Retinal pigment epithelial cell (primary cell): ENCODE measurements at places on chromosomes 7 and 10.

DNA sequence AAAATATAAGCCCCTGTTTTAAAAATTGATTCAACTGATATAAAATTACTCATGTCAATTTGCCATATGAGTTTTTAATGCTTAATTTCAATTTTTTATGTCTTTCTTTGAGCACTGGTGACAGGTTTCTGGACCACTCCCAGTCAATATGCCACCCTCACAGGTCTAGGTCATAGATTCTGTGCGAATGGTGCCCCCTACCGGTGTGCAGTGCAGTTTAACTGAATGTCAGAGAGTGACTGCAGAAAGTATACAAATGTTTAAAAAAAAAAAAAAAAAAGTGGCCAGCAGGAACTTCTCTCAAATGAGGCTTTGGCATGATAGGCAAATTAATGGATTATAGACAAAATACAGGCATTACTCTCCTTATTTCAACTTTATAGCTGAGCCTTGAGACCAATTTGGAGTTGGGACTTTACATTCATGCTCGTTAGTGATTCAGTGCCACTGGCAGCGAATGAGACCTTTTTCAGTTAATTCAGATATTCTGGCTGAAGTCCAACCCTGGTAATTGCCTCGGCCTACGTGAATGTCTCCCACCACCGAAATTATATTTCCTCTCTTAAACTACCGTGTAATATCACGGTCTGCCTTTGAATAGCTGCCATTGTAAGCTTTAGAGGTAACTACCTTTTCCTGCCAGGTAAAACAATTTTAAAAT, 427.6 kb downstream of the PHTF2 start:
- DNase-seq: peak; percentile 31

- no peak for DNase-seq
Observed at GRCh38 chr10:12587451-12587888, 238.1 kb downstream of the CAMK1D start.

DNA sequence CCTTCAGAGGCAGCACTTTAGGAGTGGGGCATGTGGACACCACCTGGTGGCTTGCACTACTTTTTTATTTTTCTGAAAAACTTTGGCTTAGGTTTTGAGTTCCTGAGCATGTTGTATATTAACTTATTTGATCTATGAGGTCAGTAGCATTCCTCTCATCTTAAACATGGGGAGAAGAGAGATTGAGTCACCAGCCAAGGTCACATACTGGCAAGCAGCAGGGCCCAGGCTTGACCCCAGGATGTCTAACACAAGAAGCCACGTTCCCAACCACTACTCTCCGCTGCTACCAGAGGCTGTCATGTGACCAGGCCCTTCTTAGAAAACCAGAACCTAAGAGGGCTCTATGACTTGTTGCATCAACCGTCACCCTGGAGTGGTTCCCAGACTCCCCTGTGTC, 210.3 kb upstream of the GPR26 start:
- no peak for DNase-seq

GRCh38 chr7:14739841-14740185, 162.7 kb downstream of the DGKB start:
- DNase-seq: no peak

GRCh38 chr10:19024611-19025010, 24.0 kb upstream of the MALRD1 start:
- no peak for DNase-seq

DNA sequence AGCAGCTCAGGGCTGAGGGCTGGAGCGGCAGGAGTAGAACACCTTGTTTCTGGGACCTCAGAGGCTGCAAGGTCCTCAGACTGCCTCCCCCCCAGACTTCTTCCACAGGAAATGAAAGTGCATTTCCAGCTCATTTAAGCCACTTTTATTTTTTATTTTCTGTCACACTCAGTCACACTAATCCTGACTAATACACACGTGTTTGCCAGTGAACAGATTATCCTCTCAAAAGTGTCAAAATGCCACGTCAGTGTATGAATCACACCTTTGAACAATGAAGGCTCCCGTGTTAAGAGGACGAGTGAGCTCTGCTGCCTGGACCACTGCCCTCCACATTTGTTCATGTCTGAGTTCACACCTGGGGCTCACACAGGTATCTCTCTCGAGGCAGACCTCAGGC, 488.5 kb downstream of the DNAJB6 start:
- no peak for DNase-seq

DNA sequence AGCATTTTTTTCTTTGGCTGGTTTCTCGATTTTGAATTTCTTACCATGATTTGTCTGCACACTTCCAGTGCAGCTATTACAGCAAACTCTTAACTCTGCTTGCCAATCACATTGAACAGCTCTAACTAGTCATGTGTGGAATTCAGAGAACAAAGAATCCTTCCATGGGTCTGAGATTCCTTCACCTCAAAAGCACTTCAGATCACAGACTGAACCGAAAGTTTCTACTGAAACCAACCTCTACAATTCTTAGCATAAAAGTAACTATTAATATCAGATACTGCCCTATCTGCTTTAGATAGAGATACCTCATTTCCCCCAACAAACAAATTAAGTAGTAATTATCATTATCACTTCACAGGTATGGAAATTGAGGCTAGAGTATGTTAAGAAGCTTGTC, 56.5 kb upstream of the SP4 start:
- no peak for DNase-seq

DNA sequence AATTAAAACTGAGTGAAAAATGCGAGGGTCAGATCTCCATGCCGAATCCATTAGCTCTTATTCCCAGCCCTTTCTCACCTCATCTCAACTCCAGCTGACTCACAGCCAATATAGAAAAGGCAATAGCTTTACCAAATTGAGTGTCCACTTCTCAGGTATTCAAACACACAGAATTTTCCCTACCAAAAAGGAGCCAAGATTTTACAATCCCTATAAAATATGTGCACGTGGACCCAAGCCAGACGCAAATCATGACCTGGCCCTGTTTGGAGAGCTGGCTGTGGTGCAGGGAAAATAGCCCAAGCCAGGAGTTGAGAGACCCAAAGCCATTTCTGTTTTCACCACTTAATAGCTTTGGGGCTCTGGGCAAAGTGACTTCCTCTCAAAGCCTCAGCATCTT, 379.7 kb upstream of the AUTS2 start:
- DNase-seq: no peak

GRCh38 chr10:1754506-1755153, 17.3 kb upstream of the ADARB2 start:
- no peak for DNase-seq

DNA sequence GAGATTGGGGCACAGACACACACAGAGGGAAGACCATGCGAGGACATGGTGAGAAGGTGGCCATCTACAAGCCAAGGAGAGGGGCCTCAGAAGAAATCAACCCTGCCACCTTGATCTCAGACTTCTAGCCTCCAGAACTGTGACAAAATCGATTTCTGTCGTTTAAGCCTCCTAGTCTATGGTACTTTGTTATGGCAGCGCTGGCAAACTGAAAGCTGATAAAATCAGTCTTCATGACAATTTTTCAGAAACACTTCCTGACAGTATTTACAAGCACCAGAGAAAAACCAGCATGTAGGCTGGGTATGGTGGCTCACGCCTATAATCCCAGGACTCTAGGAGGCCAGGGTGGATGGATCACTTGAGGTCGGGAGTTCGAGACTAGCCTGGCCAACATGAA, 4.2 kb downstream of the PARP12 start:
- DNase-seq: no peak

GRCh38 chr7:47153058-47153457, 428.9 kb downstream of the TNS3 start:
- DNase-seq: peak; percentile 92

DNA sequence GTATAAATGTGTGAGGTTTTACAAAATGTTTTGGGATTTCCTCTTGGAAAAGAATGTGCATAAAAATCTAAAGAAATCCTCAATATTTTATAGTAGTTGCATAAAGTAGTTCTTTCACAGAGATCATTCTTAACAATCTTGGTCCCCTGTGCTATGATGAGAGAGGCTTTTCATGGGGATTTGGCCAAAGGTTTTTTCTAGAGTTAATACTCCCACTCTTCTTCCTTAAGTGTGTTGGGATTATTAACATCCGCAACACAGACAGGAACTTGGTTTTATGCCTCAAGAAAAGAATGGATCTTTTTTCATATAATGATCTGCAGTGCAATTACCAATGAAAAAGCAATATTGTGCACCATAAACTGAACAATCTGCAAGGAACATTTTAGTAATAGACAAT, 71.5 kb downstream of the AGMO start:
- DNase-seq: no peak

- no peak for DNase-seq
Observed at GRCh38 chr10:100749309-100750217, 4.2 kb downstream of the PAX2 start.

- DNase-seq: no peak
Observed at GRCh38 chr10:117991701-117992100, 55.0 kb downstream of the RAB11FIP2 start.

DNA sequence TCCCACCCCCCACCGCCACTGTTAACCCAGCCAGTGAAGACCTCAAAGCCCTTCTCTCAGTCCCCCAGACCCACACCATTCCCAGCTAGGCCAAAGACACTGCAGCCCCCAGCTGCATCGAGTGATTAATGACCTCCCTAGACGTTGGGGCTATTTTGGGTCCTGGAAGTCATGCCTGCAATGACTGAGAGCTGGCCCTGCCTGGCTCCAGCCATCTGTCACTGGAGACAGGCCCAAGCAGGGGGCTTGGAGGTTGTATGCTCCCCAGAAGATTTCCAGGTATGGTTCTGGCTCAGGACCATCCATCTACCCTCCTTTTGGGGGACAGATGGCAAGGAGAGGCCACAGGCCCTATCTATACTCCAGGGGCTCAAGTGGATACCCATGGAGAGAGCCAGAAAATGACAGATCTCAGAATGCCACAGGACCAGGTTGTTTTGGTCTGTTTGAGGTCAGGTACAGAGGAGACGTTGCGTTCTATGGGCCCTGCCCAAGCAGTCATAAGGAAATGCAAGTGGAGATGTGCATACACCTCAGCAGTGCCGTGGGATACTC, 5.1 kb downstream of the KCNIP2 start:
- DNase-seq: no peak

DNA sequence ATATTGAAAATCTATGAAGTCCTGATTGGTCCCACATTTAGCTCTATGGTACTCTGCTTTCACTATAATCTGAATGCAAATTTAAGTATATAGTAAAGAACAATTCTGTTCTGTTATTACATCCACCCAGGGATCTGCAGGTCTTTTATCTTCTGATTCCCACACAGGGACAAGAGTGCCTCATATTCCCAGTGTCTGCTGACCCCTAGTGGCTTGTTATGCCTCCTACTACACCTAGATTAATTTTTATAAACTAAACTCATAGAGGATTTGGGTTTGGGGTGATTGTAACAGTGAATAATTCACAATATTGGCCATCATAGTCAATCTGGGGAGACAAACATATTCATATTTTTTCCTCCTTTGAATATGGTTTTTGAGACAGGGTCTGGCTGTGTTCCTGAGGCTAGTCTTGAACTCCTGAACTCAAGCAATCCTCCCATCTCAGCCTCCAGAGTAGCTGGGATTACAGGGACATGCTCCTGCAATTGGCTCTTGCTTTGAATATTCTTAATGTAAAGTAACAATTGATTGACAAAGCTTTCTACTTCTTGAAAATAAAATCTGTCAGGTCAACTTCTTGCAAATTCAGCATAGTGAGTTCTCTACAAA, 282.1 kb downstream of the KCND2 start:
- DNase-seq: peak; percentile 22

DNA sequence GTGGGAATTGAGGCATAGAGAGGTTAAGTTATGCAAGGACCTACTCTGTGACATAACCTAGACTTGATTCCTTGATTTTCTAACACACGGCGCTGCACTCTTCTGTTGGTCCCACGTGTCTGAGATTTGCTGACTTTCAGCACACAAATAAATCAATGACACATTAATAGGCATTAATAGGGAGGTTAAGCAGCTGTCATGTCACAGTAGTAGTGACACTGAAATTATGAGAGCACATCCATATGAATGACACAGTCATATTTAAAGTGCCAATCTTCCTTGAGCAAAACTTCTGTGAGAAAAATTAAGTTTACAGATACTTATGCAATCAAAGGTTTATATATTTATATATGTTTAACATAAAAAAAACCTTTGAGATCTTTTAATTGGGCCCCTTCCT, 805.4 kb upstream of the SORCS1 start:
- no peak for DNase-seq

DNA sequence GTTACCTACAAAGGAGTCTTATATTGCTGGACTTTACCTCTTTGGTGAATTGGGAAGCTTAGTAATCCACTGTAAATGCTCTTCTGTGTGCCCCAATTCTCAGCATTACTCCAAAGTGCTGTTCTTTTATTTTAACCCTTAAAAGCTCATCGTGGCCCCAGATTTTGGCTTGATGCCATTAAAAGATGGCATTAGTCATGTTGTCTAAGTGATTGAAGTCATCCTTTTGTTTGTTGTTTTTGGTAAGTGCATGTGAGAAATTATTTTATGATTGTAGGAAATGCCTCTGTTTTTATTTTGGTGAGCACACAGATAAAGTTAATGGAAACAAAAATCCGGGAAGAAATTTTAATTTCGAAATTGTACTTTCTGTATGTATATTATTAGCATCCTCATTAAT, 82.5 kb upstream of the GATA3 start:
- DNase-seq: no peak

DNA sequence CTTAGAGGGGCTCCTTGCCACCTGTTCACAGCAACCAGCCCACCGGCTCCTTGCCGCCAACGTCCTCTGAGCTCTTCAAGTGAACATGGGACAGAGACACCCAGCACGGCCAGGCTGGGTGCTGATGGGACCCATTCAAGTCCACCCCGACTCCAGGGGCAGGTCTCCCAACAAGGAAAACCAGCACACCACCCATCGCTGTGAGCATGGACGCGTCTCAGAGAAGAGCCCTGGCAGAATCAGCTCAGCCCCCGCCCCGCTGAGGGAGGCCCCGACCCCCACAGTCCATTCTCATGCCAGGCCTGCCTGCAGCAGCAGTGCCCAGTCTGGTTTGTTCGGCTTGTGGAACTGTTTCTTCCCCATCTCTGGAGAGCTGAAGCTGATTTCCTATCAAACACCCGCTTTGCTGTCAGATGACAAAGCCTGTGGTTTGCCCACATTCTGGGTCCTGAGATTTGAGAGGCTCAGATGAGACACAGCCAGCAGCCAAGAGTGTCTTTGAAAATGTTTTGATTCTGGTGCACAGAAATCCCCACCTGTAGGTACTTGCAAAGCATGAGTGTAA, 216.6 kb downstream of the ZMYND11 start:
- no peak for DNase-seq

- DNase-seq: no peak
Observed at GRCh38 chr10:128055061-128055868, 71.0 kb downstream of the MKI67 start.

DNA sequence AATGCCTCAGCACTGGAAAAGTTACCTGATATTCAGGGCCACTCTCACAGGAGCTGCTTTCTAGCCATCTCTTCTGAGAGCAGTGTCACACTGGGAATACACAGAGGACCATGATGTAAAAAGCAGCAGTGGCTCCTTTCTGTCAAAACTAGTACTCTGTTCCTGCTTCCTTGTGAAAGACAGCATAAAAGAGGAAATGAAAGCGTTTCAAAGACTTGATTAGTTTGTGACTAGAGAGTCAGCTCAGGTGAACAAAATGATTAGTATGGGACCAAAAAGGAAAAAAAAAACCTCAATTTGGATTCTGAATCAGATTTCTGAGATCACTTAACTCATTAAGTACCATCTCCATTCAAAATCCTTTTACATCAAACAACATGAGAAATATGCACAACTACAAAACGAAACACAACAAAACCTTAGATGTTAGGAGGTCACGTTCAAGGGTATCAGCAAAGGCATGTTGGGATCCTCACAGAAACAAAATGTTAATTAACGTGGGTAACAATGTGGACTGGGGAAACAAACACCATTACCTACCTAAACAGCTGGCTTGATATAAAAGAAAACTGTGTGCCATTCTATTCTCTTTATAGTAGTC, 103.7 kb downstream of the MACC1 start:
- no peak for DNase-seq
